Stimulated activated CD4-positive, alpha-beta T cell treated with anti-CD3 and anti-CD28 coated beads, TNF-alpha, amount 100 ng/mL, for 24 hours (primary cell): ENCODE measurements at places on chromosomes 1 and 21.
A peak's percentile ranks its signal among the peaks of the same experiment; 100 is the strongest.

- DNase-seq: no peak
Measured at GRCh38 chr1:237677979-237678378, 212.7 kb downstream of the ZP4 start.

- peak; percentile 72 for DNase-seq
Measured at GRCh38 chr1:85297855-85298629, 21.6 kb upstream of the BCL10 start.

DNA sequence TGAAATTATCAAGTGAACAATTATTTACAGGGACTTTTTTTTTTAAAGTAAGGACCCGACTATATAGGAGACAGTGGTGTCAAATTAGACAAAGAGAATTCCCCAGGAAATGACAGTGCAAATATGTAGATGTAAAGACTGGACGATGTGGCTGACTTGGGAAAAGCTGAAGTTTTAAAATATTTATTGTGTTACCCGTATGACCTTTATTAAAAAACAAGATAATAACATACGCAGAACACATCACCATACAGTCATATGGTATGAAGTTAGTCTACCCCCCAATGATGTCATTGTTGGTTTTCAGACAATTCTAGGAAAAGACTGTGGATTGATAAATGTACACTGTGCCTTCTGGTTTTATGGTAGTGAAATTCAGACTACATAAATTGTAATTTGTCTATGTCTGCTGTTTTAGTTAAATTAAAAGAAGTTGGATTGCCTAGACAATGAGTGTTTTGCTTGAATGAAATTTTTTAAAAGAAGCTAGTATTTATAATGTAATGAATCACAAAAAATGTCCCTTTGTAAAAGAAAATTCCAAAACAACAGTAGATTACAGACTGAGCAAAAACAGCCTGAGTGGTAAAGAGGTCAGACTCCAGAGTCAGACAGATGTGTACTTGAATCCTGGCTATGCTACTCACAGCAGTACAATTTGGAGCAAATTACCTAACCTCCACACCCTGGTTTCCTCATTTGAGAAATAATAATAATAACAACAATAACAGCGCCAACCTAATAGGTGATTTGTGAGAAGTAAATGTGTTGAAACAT, 15.5 kb upstream of the PDC start:
- no peak for DNase-seq

GRCh38 chr1:87135329-87135712, 193.4 kb upstream of the LMO4 start:
- DNase-seq: no peak

GRCh38 chr1:108057541-108057940, 92.6 kb upstream of the VAV3 start:
- no peak for DNase-seq

- no peak for DNase-seq
Measured at GRCh38 chr1:43313771-43314170, 13.0 kb downstream of the TIE1 start.

DNA sequence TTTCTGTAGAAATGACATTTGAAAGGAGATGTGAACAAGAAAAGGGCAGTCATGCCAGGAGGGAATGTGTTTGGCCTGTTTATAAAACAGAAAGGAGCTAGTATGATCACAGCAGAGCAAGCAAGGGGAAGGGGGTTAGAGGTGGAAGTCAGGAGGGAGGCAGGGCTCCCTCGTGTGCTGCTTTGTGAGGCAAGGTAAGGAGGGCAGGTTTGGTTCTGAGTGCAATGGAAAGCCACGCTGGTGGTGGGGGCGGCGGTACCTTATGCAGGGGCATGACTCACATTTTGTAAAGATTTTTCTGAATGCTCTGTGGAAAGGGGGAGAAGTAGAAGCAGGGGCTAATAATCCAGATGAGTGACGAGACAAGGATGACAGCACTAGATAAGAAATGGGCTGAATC, 197.5 kb upstream of the C8B start:
- DNase-seq: no peak

DNA sequence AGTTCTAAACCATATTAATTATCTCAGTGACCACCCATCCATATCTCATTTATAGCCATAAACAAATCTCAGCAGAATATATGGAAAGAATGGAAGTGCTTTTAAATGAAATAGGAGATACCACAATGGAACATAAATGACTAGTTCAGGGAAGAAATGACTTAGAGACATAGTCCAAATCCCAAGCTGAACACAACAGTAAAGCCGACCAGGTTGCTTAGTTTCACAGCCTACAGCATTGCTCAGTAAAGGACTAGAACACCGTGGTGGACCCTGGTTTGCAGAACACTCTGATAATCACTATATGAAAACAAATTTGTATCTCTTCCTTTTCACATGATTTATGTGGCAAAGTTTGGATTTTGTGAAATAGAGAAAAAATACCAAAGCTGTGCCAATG, 40.3 kb downstream of the MYSM1 start:
- DNase-seq: no peak

DNA sequence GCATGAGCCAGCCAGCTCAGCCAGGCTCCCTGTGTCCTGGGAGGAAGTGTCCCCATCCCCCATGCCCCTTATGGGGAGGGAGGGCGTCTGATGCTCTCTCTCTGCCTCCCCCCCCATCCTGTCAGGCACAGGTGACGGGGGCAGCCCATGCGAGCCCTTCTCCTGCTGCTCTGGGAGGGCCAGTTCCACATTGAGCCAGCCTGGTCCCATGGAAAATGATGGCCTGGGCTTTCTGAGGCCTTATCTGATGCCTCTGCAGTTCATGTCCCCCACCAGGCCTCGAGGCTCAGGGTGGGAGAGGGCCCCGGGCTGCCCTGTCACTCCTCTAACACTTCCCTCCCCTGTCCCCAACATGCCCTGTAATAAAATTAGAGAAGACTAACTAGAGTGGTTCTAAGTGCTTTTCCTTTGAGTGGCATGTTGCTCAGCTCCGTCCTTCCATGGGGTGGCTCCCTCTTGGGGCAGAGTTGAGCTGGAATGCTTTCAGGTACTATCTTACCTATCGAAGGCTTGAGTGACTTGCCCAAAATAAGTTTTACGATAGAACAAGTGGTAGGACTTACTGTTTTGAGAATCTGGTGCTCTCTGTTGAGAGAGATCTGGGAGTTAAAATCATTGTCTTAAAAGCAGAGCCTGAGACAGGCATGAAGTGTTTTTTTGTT, 1.8 kb upstream of the MTFR1L start:
- no peak for DNase-seq

- DNase-seq: no peak
Measured at GRCh38 chr1:217369271-217369981, 261.5 kb downstream of the GPATCH2 start.

DNA sequence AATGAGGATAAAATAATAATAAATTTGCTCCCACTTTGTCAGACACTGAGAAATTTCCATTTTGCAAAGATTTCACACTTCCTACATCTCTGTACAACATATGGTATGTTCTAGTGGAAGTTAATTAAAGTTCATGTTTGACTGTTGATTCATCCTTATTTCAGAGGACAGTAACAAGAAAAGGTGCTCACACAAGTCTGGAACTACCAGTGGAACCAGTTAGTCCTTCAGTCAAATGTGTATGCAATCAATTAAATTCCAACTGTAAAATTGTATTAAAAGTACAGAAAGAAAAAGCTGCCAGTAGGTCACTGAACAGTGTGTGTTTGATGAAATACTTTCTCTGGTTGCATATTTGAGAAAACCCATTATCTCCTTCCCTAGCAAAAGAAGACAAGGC, 496.0 kb upstream of the PKN2 start:
- no peak for DNase-seq

- no peak for DNase-seq
Measured at GRCh38 chr1:6448749-6449631, 17.0 kb downstream of the TNFRSF25 start.
